ENCODE measurements at places on chromosomes 3 and 15. TPM values are rescaled to one million over a fixed set of nuclear protein-coding genes. Genes with fewer than 3 reads are reported as not detected.
A peak's percentile ranks its signal among the peaks of the same experiment; 100 is the strongest.

DNA sequence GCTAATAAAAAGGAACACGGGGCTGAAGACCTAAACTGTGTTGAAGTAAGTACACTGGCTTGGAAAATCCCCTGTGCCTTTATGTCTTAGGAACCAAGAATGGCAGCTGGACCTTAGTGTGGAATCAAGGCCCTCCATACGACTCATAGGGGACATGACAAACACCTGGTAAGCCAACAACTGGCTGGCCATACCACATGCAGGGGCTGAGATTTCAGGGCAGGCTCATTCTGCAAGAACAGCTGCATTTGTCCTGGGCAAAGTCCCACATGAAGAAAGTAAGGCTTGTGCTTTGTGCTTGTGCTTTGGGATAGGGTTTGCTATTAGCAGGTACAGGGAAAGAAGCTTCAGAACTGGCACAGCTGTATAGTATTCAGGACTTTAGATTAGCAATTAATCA is 18.0 kb downstream of the ETV5 start:
- H3K27ac ChIP-seq: no peak overlapping the region
- H3K4me3 ChIP-seq: no peak overlapping the region
- H3K36me3 ChIP-seq: no peaks in the 10 kb centered on the region
- H3K27me3 ChIP-seq: no peaks in the 10 kb centered on the region
- H3K4me1 ChIP-seq: no peaks in the 10 kb centered on the region

DNA sequence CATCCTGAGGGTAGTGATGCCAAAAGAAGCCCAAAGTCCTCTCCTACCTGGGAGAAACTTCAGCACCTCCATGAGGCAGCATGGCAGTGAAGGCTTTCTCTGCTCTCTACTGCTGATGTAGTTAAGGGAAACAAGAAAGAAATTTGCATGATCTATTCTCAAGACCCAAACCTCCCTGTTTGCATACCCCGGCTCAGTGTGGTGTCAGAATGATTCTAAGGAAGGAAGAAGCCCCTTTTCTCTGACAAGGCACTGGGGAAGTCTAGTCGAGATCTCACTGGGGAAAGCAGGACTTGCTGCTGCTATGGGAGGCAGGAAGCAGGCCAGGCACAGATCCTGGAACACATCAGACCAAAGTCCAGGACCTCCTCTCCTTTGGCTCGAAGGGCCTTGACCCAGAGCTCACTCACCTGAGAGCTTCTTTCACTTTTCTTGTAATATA is 89.4 kb upstream of the ICE2 start:
- H3K4me1 ChIP-seq: no peaks in the 10 kb centered on the region
- H3K27ac ChIP-seq: no peak overlapping the region
- DNase-seq: no peak
- no peaks in the 10 kb centered on the region for H3K27me3 ChIP-seq
- no peak overlapping the region for H3K4me3 ChIP-seq

GRCh38 chr3:84487296-84487695 is 471.5 kb upstream of the CADM2 start:
- H3K4me3 ChIP-seq: no peak overlapping the region
- no peaks in the 10 kb centered on the region for H3K4me1 ChIP-seq
- no peak for DNase-seq

SENP8 gene
- total RNA-seq: 4.4 TPM

DNA sequence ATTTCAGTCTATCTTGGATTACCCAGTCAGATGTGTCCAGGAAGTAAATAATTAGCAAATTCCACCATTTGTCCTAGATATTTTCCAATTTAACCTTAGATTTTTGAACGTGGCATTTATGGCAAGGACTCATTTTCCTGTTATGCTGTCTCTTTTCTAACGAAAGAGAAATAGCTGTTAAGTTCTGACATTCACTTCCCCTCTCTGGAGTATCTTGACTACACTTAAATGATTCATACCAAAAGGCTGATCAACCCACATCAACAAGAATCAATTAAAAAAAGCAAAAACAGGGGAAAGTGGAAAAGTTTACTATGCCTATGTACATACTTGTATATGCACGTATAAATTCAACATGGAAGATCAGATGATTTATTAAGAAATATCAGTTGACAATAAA is 149.9 kb downstream of the FRMD5 start:
- no peaks in the 10 kb centered on the region for H3K27me3 ChIP-seq
- no peak overlapping the region for H3K27ac ChIP-seq
- DNase-seq: no peak
- H3K4me1 ChIP-seq: no peaks in the 10 kb centered on the region
- no peaks in the 10 kb centered on the region for H3K36me3 ChIP-seq

DNA sequence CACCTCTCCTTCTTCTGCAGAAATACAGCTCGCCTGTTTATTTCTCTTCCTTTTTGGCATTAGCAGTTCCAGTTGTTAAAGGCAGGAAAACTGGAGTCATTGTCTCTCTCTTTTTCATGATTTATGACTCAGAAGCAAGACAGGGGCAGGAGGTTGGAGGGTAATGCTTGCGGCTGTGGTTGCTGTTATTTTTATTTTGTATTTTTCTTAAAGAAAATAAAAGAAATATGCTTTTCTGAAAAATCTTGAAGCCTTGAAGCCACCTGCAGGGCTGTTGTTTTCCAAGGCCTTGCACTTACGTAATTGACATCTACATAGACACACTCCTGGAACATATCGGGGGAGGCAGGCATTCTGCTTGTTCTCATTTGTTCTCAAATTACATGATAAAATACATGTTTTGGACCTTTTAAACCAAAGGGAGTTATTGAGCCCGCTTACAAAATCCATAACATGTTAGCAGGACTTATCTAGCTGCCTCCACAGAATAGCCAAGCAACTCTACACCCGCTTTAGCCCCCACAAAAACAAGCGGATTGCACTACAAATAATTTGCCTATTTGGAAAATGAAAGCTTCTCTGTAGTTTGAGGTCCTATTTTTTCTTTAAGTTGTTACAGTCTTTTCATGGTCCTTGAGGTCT is 1004.6 kb upstream of the NR2F2 start:
- no peak for DNase-seq
- H3K27ac ChIP-seq: no peak overlapping the region
- peak overlapping the region; percentile 68 for H3K4me3 ChIP-seq
- no peaks in the 10 kb centered on the region for H3K4me1 ChIP-seq

GRCh38 chr3:115330430-115330829 is 183.3 kb upstream of the ZBTB20 start:
- H3K27ac ChIP-seq: no peak overlapping the region
- H3K36me3 ChIP-seq: no peaks in the 10 kb centered on the region
- no peak for DNase-seq
- H3K27me3 ChIP-seq: no peaks in the 10 kb centered on the region
- H3K4me1 ChIP-seq: no peaks in the 10 kb centered on the region

ST3GAL6 gene
- 16.1 TPM for total RNA-seq

DNA sequence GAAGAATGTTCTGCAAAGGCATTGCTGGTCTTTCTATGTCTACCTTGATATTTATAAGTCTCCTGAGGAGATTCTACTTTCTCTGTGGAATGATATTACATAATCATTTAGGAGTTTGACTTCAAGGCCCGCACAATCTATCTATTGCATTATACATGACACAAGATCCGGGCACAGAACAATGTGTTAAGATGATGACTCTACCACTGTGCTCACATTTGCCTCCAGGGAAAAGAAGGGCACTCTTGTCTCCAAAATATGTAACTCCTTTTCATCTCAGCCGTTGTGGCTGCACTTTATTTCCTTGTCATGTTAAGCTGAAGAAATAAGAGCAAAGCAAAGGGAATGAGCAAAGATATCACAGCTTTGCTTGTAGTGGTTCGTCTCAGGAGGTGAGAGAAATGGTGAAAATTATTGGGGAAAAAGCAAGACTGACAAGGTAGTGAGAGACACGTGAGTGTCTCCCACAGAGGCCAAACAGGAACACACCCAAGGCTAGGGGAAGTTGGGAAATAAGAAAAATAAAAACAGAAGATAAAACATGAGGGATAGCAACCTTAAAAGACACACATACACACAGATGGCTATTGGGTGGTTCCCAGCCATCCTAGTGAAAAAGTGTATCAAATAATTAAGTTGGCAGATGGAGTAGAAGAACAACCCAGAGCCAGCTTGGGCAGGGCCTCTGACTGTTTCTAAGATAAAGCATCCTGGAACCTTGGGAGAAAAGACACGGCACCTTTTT is 184.3 kb downstream of the P3H2 start:
- H3K27ac ChIP-seq: peak overlapping the region; percentile 64
- H3K4me3 ChIP-seq: no peak overlapping the region
- H3K4me1 ChIP-seq: no peaks in the 10 kb centered on the region
- H3K27me3 ChIP-seq: no peaks in the 10 kb centered on the region

ALDH1A3 gene
- total RNA-seq: 44.9 TPM

- no peak overlapping the region for H3K27ac ChIP-seq
- no peak for DNase-seq
- H3K4me1 ChIP-seq: no peaks in the 10 kb centered on the region
- H3K36me3 ChIP-seq: no peaks in the 10 kb centered on the region
- no peaks in the 10 kb centered on the region for H3K27me3 ChIP-seq
Observed at GRCh38 chr3:182725372-182726251, 67.7 kb upstream of the ATP11B start.

DNA sequence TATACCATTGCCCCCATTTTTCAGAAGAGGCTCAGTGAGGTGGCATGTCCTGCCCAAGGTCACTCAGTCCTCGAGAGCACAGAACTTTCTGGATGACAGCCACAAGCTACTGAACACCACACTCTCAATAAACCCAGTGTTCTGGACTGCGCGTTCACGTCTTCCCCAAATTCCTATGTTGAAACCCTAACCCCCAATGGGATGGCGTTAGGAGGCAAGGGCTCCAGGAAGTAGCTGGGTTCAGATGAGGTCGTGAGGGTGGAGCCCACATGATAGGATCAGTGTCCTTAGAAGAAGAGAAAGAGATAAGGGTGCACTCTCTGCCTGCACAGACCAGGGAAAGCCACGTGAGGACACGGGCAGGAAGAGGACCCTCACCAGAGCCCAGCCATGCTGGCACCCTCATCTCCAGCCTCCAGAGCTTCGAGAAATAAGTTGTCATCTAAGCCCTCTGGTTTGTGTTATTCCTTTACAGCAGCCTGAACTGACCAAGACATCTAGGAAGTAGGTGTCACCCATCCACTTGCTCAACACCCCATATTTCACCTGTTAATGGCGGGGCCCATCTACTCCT is 324.0 kb downstream of the UACA start:
- DNase-seq: peak; percentile 24
- no peak overlapping the region for H3K4me3 ChIP-seq
- H3K27me3 ChIP-seq: no peaks in the 10 kb centered on the region
- no peaks in the 10 kb centered on the region for H3K4me1 ChIP-seq
- no peaks in the 10 kb centered on the region for H3K36me3 ChIP-seq
- H3K27ac ChIP-seq: no peak overlapping the region

- H3K36me3 ChIP-seq: no peaks in the 10 kb centered on the region
- H3K27ac ChIP-seq: no peak overlapping the region
- no peak overlapping the region for H3K4me3 ChIP-seq
- no peaks in the 10 kb centered on the region for H3K4me1 ChIP-seq
- H3K27me3 ChIP-seq: no peaks in the 10 kb centered on the region
Observed at GRCh38 chr15:79060175-79060574, 30.4 kb downstream of the RASGRF1 start.

DNA sequence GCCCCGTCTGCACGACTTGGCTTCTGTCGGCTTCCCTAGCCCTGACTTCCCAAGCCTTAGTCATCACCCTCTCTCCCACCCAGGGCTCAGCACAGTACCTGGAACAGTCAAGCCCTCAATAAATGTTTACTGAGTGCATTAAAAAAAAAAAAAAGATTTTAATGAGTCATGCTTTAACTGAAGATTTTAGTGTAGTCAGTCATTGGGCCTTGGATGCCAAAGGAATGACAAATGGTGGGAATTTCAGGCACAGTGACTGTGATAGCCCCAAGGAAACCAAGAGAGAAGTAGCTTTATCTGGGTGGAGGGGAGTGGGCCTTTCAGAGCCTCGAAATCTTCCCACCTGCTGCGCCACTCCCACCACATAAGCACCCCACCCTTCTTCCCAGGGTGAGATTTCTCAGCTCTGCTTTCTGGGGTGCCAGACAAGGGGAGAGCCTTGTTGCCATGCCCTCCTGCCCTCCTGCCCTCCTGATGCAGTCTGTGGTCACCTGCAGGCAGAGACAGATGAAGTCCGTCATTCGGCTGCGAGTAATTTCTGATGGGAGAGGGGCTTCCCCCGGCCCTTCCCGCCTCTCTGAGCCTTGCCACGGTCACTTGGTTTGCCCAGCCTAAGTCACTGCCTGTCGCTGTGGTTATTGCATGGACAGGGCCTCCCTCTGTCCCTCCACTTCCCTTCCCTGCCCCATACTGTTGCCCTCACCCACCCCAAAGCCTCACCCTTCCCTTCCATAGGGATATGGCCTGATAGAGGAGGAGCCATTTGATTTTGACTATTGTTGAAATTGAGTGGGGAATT is 41.8 kb downstream of the SMAD3 start:
- no peak overlapping the region for H3K4me3 ChIP-seq
- no peaks in the 10 kb centered on the region for H3K36me3 ChIP-seq
- no peak for DNase-seq
- peaks cover 12% of the 10 kb centered on the region for H3K4me1 ChIP-seq
- H3K27ac ChIP-seq: peak overlapping the region; percentile 87

DNA sequence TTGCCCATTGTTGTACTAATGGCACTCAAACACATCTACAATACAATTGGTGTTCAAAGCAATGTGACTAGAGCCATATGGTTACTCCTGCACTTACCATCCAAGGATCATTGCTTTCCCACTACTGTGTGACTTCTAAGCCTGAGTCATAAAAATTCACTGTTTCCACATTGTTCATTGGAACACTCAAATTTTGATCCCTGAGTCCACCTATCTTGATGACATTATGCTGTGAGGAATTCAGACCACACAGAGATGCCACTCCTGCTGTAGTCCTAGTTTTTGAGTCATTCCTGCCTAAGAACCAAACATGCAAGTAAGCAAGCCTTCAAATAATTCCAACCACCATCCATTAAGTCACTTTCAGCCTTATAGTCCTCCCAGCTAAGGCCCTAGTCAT is 176.2 kb downstream of the EFHB start:
- H3K36me3 ChIP-seq: peaks cover 4% of the 10 kb centered on the region
- DNase-seq: no peak
- H3K27ac ChIP-seq: no peak overlapping the region

DNA sequence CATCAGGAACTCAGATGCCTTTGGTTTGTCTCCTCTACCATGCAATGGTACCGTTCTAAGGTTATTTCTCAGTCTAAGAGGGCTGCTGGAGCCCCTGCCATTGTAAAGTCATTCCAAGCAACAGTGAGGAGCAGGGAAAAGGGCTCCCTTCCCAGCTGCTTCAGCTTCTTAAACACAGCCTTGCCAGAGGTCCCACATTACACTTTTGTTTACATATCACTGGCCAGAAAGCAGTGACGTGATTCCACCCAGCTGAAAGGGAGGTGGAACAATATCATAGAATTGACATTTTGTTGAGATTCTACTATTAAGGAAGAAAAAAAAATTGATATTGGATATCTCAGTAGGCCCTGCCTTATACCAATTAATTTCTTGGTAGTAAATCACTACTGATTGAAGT is 194.6 kb downstream of the SUCLG2 start:
- no peaks in the 10 kb centered on the region for H3K4me1 ChIP-seq
- H3K36me3 ChIP-seq: no peaks in the 10 kb centered on the region
- DNase-seq: no peak

- no peaks in the 10 kb centered on the region for H3K36me3 ChIP-seq
- no peak overlapping the region for H3K27ac ChIP-seq
- DNase-seq: no peak
- H3K4me3 ChIP-seq: no peak overlapping the region
- no peaks in the 10 kb centered on the region for H3K27me3 ChIP-seq
Observed at GRCh38 chr3:155595371-155595770, 149.5 kb downstream of the PLCH1 start.

All from breast epithelium (tissue), 4 donors.